Renal cortical epithelial cell (primary cell): ENCODE measurements at places on chromosomes 2 and 18. TPM values are rescaled to one million over a fixed set of nuclear protein-coding genes. Genes with fewer than 3 reads are reported as not detected.

DNA sequence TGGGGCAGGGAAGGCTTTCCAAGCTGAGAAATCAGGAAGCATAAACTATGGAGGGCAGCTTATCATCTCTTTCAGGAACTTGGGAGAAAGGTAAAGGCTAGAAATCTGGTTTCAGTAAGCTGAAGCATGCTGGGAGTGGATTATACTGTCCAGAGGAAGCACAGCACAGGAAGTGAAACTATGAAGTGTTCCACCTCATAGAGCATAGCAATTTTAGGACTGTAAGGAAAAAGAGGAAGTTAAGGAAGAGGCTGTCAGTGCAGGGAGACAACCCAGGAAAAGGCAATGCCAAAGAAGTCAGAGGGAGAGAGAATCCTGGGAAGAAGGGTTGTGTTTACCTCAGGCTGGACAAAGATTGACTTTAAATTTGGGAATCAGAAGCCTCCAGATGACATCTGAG, 51.9 kb downstream of the EFEMP1 start:
- peak; percentile 41 for DNase-seq

DNA sequence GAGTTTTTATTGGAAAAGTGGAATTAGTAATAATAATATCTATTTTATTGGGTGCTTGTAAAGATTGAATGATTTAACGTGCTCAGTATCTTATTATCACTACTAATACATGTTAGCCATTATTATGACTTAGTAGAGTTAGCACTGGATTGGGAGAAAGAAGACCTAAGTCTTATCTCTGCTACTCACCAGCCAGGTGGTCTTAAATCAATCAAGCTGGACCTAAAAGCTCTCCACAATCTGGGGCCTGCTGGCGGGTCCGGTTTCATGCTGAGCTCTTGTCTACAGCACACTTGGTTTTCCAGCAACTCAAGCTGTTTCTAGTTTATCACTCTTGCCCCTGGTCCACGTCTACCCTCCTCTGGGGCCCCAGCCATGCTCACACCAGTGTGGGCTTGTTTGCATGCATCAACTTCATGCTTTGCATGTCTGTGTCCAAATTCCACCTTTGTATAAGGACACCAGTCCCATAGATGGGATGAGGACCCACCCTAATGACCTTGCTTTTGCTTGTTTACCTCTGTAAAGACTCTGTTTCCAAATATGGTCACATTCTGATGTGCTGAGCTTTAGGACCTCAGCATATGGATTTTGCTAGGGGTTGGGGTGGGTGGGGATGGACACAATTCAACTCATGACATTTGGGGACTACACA, 363.1 kb downstream of the LPIN1 start:
- DNase-seq = no peak

XRCC5 gene
- 334 and 413 TPM in 2 replicates for total RNA-seq

GRCh38 chr2:105794926-105795574, 50.3 kb downstream of the NCK2 start:
- DNase-seq = no peak

- DNase-seq = peak; percentile 72
Observed at GRCh38 chr2:160252278-160252887, 52.3 kb upstream of the ITGB6 start.

- peak; percentile 89 for DNase-seq
Observed at GRCh38 chr18:76557026-76557575, 62.1 kb upstream of the ZNF516 start.

- DNase-seq = no peak
Observed at GRCh38 chr2:229695961-229696360, 18.4 kb downstream of the DNER start.

PSMD1 gene
- total RNA-seq = 121 and 135 TPM in 2 replicates

GRCh38 chr2:241309684-241310117, 5.8 kb downstream of the HDLBP start:
- peak; percentile 44 for DNase-seq
